ENCODE measurements at places on chromosomes 6 and 20.

GRCh38 chr6:139126255-139126654 lies 8.6 kb upstream of the HECA start:
- DNase-seq, result no peak

DNA sequence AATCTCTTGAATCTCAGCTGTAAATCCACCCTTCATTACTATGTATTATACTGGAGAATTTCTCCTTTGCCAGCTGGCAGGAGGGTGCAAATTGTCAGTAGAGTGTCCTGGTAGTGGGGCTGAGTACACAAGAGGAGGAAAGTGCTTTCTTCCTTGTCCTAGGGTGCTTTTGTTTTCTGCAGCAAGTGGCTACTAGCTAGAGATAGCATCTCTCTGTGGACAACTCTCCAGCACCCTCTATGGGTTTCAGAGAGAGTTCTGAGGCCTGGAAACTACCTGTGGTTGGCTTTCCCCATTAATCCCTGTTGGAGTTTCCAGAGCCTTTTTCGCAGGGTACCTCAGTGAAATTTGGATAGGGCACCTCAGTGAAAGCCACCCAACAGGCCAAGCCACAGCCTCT lies 422.5 kb upstream of the RGS17 start:
- DNase-seq, result no peak

DNA sequence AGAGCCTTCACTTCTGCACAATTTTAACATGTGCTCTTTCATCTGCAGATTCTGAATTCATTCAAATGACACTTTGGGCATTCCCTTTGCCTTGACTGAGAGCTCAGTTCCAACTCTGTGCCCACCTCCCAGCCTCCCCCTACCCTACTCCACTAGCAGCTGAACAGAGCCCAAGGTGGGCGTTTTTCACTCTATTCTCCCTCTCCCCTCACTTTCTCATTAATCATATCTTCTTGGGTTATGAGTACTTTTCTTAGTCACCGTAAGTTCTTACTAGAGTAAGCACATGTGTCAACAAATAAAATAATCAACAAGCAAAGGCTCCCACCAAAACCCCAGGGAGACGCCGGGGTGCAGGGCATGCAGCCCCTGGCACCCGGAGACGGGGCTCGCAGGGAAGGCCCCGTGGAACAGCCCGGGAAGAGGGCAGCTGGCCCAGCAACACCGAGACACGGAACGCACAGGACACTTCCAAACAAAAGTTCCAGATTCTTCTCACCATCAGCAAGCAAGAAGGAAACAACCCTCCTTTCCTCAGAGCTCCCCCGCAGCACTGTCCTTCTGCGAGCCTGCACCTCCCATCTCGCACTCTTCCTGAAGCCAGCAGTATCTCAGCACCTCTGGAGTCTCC lies 34.1 kb downstream of the TAF4 start:
- no peak for DNase-seq

- DNase-seq, result no peak
Observed at GRCh38 chr6:31879901-31880300, 1.1 kb upstream of the SLC44A4 start.

DNA sequence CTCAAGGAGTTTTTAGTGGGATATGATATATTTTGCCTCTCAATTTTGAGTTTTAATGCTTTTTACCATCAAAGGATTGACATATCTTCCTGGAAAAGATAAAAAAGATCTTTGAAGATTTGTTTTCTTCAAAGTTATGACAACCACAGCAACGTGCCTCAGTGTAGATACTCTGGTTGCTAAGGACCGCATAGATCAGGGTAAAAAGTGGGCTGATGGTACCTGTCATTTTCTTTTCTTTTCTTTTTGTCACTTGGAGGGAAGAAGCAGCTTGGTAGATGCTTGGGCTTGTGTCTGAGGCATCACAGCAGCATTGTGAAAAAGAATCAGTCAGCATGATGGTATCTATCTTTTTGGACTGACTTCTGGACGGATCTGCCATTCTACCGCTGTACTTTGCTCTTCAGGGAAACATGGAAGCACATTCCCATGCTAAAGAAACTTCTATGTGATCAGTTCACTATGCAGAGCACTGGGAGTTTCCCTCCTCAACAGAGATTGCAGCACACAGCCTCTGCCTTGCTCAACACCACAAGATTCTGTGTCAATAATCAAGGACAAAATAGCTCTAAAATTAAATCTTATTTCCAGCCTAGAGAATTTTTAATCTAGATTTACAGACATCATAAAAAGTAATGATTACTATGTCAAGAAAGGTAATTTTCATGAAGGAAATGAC lies 54.8 kb upstream of the SGK1 start:
- DNase-seq, result no peak

- DNase-seq, result no peak
Observed at GRCh38 chr6:137166247-137167098, 7.0 kb downstream of the IL22RA2 start.

GRCh38 chr20:57281900-57282299 lies 15.5 kb upstream of the BMP7 start:
- no peak for DNase-seq

DNA sequence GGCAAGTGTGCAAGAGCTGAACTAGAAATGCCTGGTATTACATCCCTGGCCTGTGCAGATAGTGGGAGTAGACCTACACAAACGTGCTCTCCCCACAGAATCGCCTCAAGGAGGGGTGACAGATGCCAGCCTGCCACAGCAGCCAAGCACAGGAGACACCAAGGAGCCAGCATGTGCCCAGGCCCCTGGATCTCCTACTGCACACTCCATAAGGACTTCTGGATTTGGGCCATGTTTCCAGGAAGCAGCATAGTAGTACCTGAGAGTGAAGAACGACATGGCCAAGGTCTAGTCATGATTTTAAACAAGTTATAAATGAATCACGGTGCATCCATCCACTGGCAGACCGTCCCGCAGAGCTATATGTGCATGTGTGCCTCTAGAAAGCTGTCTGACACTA lies 232.2 kb downstream of the SYNDIG1 start:
- DNase-seq, result no peak

GRCh38 chr20:55632592-55632991 lies 372.7 kb downstream of the CBLN4 start:
- no peak for DNase-seq

DNA sequence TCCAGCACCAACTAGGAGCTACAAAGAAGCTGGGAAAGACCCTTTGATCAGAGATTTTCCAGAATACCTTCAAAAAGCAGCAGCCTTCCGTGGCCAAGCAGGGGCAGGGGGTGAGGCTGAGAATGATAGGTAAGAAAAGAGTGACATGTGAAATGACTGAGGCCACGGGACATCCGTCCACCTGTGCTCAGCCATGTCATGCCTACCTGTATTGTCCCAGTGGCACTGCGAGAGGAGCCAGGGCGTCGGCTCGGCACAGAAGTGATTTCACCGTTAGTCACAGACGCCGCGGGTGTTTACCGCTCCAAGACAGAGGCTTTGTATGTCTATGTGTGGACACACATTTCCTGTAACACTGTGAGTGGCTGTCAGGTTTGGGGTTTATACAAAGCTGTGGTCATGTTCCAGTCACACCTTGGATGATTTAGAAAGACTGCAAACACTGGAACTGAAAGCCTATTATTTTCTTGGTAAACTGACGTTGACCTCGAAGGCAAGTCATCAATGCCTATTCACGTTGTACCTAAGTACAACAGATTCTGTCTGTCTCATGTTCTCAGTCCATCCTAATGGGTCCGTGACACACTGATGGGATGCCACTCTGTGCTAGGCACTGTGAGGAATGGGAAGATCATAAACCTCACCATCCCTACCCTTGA lies 32.1 kb upstream of the JAG1 start:
- no peak for DNase-seq

- DNase-seq, result no peak
Observed at GRCh38 chr6:82909551-82909950, 156.1 kb downstream of the UBE3D start.

- DNase-seq, result no peak
Observed at GRCh38 chr6:96391776-96392360, 129.7 kb upstream of the UFL1 start.

DNA sequence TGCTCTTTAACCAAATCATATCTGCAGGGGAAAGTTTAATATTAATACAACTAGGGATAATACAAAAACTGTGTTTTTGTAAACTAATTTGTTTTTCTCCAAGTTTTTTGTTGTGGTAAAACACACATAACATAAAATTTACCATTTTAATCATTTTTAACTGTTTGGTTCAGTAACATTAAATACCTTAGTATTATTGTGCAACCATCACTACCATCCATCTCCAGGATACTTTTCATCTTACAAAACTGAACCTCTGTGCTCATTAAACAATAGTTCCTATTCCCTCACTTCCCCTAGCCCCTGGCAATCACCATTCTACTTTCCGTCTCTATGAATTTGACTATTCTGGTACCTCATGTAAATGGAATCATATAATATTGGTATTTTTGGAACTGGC lies 15.9 kb downstream of the BEND6 start:
- no peak for DNase-seq

- DNase-seq, result no peak
Observed at GRCh38 chr6:36666287-36666686, 12.2 kb upstream of the CDKN1A start.

DNA sequence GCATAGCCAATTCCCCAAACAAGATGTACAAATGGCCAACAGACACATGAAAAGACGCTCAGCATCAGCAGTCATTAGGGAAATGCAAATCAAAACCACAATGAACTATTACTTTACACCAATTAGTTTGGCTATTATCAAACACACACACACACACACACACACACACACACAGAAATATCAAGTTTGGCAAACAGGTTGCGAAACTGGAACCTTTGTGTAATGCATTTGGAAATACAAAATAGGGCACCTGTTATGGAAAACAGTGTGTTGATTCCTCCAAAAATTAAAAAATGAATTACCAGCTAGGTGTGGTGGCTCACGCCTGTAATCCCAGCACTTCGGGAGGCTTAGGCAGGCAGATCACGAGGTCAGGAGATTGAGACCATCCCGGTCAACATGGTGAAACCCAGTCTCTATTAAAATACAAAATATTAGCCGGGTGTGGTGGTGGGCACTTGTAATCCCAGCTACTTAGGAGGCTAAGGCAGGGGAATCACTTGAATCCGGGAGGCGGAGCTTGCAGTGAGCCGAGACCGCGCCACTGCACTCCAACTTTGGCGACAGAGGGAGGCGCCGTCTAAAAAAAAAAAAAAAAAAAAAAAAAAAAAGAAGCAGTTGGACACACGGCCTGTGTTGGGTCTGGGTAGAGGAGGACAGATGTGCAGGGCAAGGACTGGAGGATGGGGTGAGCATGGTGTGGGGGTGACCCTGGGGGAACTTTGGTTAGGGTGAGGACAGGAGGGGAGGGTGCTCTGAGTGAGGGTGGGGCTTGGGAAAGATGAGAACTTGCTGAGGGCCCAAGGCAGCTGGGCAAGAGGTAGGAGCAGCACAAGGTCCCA lies 23.8 kb downstream of the HLA-F start:
- no peak for DNase-seq

DNA sequence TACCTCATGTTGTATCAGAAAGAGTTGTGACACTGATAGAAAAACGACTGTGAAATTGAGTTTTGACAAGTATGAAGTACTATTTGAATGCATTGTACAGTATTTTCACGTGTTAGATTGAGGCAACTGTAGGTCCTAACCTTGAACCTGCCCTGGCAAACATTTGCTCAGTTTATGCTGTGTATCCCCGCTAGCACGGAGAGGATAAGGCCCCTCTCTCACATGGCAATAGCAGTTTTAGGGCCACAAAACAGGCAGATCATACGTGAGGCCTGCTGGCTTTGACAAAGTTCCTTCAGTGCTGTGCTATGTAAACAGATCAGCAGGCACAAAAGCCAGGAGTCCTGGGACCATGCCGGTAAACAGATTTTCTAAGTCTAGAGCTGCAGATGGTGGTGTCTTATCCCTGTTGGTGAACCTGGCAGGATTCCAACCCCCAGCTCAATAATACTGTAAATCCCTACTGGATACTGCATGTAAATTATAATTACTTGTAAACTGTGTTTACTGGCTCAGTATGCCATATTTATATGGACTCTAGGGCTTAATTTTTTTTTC lies 23.8 kb upstream of the FAM217A start:
- no peak for DNase-seq
